ENCODE measurements at places on chromosomes 2 and 18.

GRCh38 chr2:6545795-6546194, 319.9 kb downstream of the CMPK2 start:
- no peak for DNase-seq

- no peak for DNase-seq
Measured at GRCh38 chr2:133828913-133829312, 260.6 kb upstream of the NCKAP5 start.

DNA sequence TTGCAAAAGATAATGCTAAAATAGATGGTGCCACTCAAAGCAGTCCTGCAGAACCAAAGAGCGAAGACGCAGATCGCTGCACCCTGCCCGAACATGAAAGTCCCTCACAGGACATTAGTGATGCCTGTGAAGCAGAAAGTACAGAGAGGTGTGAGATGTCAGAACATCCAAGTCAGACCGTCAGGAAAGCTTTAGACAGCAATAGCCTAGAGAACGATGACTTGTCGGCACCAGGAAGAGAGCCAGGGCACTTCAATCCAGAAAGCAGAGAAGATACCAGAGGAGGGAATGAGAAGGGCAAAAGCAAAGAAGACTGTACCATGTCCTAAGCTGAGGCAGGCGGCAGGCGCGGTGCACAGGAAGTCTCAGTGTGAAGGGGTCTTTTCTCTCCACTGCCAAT, 34.8 kb upstream of the RBM44 start:
- DNase-seq = no peak

DNA sequence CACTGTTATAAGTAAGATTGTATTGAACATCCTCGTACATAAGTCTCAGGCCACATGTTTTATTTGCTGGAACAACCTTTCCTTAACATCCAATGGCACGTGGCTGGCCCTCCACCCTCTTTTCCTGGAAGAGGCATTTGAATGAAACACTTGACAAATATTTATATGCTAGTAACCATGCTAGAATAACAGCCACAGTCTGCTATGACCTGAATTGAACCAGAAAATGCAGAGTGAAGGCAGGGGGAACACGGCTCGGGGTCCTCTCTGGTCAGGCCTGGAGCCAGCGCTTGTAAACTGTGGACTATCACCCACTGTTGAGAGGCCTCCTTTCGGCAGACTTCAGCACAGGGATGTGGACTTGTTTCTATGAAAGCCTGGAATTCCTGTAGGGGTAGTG, 198.2 kb upstream of the COPS8 start:
- DNase-seq = no peak

DNA sequence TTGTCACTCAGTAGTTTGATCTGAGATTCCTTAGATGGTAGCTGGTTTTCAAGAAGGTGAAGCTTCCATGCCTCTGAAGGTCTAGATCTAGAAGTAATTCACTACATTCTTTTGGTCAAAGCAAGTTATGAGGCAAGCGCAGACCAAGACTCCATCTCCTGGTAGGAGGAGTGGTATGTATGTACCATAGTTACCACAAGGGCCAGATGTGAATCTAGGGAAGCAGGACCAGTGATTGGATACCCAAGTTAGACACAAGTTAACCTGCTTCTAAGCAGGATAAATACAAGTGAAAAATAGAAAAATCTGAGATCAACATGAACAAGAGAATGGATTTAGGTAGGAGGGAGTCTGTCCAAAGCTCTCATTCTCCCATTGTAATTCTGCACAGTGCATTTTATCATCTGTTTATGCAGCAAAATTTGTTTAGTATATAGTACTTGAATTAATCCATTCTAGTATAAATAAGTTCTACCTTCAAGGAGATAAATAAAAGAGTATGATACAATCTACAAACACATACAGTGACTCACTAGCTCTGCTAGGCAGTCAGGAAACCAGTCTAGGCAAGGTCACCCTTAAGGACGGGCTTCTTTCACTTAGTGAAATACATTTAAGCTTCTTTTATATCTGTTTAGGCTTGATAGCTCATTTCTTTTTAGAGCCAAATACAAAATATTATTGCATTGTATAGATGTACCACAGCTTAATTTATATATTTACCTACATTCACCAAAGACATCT, 14.2 kb upstream of the DOCK10 start:
- DNase-seq = no peak

- DNase-seq = no peak
Measured at GRCh38 chr18:23920054-23920453, 94.5 kb upstream of the TTC39C start.

GRCh38 chr2:1233281-1233680, 180.0 kb upstream of the TPO start:
- DNase-seq = no peak

GRCh38 chr2:177338177-177338721, 54.3 kb upstream of the AGPS start:
- no peak for DNase-seq

DNA sequence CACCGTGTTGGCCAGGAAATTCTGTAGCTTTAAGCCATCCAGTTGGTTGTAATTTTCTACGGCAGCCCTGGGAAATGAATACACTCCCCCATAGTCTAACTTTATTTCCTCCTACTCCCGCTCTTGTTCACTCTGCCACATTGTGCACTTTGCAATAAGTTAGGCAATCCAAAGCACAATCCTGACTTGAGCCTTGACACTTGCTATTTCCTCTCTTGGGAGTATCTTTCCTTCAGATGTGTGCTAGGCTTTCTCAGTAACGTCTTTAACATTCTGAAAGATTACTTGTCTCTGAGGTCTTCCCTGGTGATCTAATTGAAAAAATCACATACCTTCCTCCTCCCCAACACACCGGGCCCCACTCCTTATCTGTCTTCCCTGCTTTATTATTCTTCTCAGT, 65.9 kb upstream of the RAB27B start:
- DNase-seq = no peak

- DNase-seq = no peak
Measured at GRCh38 chr18:39909706-39910105, 2045.3 kb upstream of the PIK3C3 start.

GRCh38 chr2:172597176-172597842, 41.4 kb downstream of the PDK1 start:
- no peak for DNase-seq

DNA sequence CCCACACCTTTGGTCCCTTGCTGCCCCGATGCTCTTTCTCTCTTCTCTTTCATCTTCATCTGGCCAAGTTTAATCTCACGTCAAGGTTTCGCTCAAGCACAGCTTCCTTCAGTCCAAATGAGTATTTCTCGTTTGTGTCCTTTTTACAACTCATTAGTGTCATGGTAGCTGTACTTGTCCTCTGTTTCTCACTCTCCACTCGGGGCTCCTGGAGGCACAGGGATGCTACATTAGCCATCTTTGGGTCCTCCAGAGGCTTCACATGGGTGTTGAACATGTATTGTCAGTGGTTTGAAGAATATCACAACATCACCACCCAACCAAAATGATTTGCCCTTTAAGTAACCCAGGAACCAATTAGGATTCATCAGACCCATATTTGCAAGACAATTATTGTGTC, 30.4 kb downstream of the MYCN start:
- no peak for DNase-seq

DNA sequence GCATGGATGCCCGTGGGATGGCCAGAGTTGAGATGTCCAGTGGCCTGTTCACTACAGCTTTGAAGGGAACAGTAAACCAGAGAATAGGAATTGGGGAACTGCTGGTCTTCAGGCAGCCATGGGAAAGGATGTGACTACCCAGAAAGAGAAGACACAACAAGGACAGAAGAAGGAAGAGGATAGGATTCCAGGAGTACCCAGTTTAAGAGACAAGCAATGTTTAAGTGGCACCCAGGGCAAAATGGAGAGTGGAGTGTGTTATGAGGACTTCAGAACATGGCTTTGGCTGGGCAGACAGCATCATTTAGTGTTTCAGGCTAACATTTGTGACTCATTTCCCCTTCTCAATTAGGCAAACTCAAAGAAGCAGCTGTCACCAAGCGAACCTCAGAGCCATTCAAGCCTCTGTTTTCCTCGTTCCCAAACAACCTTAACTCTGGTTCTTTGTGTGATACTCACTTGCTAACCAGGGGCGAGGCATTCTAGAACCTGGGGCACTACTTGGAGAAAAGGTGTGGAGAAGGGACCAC, 4.0 kb upstream of the FAM124B start:
- no peak for DNase-seq

DNA sequence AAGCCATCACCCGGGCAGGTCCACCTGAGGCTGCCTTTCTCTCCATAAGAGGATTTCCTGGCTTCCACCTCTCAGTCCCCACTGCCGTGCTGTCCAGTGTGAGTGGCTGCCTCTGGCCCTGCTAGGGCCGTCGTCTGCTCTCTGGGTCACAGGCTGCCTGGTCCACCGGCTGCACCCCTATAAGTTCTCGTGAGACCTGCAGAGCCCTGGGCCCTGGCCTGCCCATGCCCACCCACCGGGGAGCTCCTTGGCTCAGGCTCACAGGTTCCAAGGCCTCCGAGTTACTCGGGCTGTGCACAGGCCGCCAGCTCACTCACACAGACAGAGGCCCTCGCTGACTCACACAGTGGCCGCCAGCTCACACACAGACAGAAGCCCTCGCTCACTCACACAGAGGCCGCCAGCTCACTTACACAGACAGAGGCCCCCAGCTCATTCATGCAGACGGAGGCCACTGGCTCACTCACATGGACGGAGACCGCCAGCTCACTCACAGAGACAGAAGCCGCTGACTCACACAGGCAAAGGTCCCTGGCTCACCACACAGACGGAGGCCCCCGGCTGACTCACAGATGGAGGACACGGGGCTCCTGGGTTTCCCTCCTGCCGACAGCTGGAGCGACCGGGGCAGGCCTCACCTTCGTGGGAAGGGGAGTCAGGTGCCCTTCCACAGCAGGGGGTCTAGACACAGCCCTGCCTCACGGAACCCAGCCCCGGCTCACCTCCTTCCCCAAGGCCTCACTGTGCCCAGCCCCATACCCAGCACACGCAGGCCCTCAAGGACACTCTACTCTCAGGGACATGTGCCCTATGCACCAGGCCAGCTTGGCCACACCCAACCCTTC, 334.1 kb upstream of the MYT1L start:
- no peak for DNase-seq

GRCh38 chr2:29802986-29803385, 118.4 kb downstream of the ALK start:
- DNase-seq = no peak

DNA sequence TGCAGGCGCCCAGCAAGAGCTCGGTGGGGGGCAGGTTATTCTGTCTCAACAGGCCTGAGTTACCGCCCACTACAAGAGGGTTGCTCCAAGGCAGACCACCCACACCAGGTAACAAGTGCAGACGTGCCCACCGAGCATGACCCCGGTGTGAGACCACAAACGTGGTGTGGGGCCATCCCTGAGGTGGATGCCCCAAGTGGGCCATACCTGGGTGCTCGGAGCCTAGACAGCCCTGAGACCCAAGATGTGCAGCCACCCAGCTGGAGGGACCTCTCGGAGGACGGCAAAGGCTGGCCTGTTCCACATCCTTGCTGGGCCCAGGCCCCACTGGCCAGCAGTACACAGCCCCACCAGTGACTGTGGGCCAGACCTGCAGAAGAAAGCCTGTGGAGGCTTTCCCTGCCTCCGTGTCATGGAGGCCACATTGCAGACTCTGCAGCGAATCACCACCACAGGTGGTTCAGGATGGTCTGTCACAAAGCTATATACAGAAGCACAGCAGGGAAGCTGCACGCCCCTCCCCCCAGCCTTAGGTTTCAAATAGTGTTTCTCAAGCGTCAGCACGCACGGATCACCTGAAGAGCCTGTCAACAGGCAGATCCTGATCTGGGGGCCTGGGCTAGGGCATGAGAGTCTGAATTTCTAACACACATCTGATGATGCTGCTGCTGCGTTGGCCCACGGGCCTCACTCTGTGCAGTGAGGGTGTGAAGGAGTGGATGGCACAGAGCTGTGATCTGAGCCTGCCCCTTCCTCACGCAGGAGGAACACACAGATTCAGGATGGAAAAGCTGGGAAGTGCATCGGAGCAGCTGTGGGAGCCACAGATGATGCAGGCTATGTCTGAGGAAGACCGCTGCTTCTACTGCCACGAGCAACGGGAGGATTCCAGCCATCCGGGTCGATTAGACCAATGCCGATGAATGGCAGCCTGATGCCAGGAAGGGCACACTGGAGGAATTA, 96.8 kb downstream of the UXS1 start:
- DNase-seq = no peak

GRCh38 chr2:30997979-30998378, 140.3 kb downstream of the GALNT14 start:
- no peak for DNase-seq

- DNase-seq = no peak
Measured at GRCh38 chr2:230751062-230751461, 38.4 kb downstream of the CAB39 start.

DNA sequence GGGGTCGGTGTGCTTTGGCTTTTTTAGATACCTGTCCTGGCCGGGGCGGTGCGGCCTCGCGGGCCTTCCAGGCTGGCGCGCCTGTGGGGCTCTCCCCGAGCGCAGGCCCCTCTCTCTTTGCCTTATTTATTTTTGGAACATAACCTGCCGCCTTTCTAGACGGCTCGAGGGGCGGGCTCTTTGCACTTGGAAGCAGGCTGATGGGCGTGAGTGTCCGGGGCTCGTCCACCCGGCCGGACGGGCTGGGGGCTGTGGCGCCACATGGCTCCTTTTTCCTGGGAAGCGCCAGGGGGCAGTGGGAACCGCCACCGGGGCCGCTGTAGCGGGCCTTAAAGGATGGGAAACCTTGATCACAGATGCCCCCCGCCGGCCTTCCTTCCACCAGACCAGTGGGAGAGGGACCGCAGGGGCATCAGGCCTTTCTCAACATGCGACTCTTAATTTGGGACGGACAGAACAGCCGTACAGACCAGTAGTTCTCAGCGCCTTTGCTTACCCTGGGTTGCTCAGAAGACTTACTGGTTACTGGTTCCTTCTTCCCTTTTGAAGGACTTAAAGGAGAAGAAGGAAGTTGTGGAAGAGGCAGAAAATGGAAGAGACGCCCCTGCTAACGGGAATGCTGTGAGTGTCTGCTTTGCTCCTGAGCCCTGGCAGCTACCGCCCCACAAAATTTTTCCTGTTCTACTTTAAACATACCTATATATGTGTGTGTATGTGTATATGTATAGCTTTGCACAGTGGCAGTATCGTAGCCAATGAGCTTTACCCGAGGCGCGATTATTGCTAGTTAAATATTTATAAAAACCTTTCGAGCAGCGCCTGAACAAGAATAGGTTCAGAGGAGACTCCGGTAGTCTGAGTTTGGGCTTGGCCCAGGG, 2.7 kb downstream of the PTMA start:
- peak; percentile 62 for DNase-seq

GRCh38 chr2:45439788-45440773, 171.0 kb downstream of the SRBD1 start:
- DNase-seq = no peak
